ENCODE measurements at places on chromosomes 6 and 20. TPM values are rescaled to one million over a fixed set of nuclear protein-coding genes. Genes with fewer than 3 reads are reported as not detected.

Gene OR2B6
- total RNA-seq: not detected

Gene ELOVL4
- total RNA-seq: 2.2 TPM

Gene HBS1L
- total RNA-seq: 48.1 TPM

Gene NHSL1
- 11.8 TPM for total RNA-seq

Gene CDSN
- total RNA-seq: not detected

Gene DLK2
- 0.38 TPM for total RNA-seq

Gene JPH2
- total RNA-seq: 0.33 TPM

Gene RUNX2
- total RNA-seq: 20.2 TPM

Gene CASS4
- total RNA-seq: 0.38 TPM

Gene TP53TG5
- total RNA-seq: not detected

Gene TRIM31
- not detected for total RNA-seq

Gene MOXD1
- 115 TPM for total RNA-seq
